ENCODE measurements at places on chromosomes 3 and 15.

DNA sequence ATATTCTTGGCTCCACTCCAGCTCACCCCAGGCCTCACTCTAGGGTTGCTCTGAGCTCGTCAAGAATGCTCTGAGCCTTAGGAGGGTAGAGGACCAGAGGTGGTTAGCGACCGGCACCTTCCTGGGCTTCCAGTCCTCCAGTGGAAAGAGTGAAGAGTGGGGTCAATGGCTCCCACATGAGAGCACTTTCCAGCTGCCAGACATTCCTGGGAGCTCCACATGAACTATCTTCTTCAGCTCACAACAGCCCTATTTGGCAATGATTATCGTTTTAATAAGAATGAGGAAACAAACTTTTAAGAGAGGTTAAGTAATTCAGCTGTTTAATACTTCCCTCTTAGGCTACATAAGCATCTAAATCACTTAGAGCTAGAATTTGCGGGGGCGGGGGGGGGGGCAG, 139.3 kb downstream of the STT3B start:
- no peak for DNase-seq

DNA sequence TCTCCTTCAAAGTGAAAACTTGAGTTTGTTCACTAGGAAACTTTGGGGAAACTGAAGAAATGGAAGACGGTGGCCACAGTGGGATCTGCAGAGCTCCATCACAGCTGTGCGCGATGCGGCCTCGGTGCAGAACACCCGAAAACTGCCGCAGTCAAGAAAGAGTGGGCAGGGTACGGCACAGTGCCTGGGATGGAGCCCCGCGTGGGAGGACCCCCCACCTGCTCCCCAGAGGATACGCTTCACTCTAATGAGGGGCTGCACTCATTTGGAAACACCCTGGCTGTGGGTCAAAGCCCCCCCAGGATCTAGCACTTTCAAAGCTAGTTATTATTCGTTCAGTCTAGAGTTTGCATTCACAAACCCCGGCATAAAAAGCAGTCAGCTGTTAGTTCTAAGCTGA, 9.5 kb downstream of the ADAMTS17 start:
- no peak for DNase-seq

DNA sequence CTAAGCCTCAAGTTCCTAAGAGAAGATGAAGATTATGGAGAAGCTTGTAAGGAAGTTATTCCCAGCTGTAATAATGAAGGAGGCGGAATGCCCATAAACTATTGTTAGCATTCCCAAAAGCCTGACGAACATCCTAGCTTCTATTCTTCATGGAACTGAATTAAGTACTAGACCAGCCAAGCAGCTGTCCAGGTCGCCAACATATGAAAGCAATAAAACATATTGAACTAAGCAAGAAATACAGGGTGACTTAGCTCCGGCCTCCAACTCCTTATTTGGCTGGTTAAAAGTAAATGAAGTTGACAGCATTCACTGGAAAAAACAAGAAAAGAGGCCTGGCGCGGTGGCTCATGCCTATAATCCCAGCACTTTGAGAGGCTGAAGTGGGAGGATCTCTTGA, 174.0 kb upstream of the TPM1 start:
- no peak for DNase-seq

GRCh38 chr15:85878828-85879225, 84.1 kb upstream of the KLHL25 start:
- DNase-seq: no peak

DNA sequence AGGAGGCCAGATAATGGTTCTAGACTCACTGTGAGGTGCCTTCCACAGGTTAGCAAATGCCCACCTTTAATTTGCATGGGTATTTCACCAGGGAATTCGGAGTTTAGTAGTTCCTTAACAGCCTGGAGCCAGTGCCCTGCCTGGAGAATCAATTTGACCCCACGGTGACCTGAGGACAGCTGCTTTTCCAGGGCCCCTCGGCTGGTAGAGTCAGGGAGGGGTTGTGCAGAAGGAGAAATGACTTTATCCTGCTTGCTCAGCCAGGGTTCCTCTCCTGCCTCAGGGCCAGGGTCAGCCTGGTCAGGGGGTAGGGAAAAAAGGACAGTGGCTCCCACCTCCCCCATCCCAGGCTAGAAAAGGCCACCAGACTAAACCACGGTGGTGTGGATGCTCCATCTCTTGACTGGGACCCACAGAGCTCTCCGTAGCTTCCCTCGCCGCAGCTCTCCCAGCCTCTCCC, 12.0 kb downstream of the DLL4 start:
- no peak for DNase-seq

GRCh38 chr3:61601831-61602230, 40.5 kb downstream of the PTPRG start:
- no peak for DNase-seq

GRCh38 chr3:53137221-53137620, 7.0 kb upstream of the RFT1 start:
- peak; percentile 4 for DNase-seq

DNA sequence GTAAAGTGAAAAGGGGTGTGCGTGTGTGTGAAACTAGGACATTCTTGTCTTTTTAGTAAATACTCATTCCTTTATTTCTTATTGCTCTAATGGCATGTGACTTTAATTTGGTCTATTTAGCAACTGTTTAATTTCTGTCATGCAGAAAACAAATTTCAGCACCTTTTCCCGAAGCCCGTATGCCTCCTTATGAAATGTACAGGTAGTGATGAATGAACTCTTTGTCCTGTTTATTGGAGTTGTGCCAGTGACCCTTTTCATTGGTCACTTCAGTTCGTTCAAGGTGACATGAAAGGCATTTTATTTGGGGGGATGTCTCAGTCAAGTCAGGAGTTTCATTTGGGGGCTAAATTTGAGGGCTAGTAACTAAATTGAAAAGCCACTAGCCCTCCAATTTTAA, 55.2 kb downstream of the ITPR1 start:
- no peak for DNase-seq
